MV-4-11 (cell line): ENCODE measurements at places on chromosomes 2 and 18.

- DNase-seq: no peak
These were observed 186.9 kb upstream of the ACAA2 start for GRCh38 chr18:50000227-50000626.

DNA sequence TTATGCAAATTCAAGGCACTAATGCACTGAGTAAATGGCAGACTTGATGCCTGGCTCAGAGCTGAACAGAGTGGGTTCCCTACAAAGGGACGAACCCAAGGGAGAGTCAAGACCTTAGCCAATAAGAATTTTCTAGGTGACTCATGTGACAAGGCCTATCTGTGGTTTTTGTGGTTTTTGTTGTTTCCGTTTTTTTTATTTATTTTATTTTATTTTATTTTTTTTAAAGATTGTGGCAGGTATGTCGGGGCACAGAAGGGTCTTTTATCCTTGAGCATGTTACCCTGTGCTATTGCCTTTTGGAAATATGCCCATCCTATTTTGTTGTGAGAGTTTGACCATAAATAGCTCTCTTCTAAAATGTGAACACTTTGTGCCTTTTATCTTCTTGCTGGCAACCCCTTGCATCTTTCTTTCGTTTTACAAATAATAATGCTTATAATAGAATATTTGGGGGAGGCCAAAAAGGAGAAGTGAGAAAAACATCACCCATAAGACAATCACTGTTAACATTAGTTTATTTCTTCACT lies 113.4 kb upstream of the AQP4 start:
- DNase-seq: no peak

DNA sequence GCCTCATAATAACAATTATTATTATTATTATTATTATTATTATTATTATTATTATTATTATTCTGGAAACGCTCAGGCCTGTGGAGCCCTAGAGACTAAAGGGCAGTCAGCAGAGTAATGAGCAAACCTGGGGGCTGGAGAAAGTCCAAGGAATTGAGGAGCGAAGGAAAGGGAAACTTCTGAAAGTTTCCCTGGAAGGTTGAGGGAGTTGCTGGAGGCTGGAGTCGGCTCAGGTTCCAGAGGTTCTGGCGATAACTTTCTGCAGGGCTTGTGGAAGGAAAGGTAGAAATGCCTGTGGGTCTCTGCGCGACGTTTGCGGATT lies 9.2 kb downstream of the POU3F3 start:
- no peak for DNase-seq

DNA sequence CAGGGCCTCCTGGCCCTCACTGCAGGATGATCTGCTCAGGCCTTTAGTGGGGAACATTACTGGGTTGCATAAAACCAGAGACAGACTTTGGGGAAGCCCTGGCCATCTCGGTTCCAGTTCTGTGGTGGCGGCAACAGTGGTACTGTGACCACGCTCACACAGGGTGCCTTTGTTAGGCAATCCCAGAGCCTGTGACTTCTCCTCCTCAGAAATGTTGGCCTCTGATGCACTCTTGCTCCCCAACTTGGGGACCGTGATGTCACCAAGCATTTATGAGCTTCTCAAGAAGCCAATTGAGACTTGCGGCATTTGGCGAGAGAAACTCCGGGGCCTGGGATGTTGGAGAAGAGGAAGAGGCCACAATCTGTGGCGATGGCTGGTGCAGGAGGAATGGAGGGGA lies 80.9 kb upstream of the PKDCC start:
- DNase-seq: peak; percentile 99

- DNase-seq: no peak
These were observed 111.9 kb downstream of the IRS1 start for GRCh38 chr2:226687641-226688253.

- no peak for DNase-seq
These were observed 92.0 kb downstream of the HDAC4 start for GRCh38 chr2:239308661-239309397.

DNA sequence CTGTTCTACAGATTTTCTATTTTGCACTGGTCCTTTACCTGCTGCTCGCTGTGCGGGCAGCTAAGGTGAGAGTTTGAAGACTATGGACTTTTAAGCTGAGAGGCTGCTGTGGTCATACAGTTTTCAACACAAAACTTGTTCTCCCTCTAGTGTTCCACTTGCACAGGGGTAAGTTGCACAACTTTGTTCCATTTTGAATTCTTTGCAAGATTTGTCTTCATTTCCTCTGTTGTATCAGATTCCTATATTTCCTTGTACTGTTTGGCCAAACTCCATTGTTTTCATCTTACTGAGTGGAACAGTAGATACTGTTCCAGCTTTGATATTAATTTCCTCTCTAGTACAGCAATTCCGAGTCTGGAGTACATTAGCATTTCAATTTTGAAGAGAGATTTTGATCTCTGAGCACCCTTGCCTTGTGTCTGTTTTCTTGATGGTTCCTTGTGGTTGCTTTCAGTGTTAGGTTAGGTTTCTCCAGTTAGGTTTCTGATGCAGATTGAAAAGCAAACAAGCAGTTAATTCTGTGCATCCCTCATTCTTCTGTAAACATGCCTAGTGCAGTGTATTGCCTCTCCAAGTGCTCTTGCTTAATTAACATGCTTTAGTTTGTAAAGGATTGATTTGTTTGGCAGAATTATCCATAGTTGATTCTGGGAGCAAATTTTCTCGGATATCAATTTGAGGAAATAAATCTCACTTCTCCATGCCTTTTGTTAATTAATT lies 188.8 kb downstream of the PTPRM start:
- no peak for DNase-seq

GRCh38 chr2:55929476-55929875 lies 5.9 kb upstream of the EFEMP1 start:
- no peak for DNase-seq

- DNase-seq: no peak
These were observed 178.9 kb upstream of the APCDD1 start for GRCh38 chr18:10275486-10275885.

GRCh38 chr2:53819634-53820033 lies 32.8 kb downstream of the ERLEC1 start:
- DNase-seq: no peak

GRCh38 chr2:207502577-207503198 lies 27.1 kb upstream of the CREB1 start:
- DNase-seq: peak; percentile 88

GRCh38 chr2:26347286-26347865 lies 787 bp upstream of the ADGRF3 start:
- no peak for DNase-seq

- peak; percentile 96 for DNase-seq
These were observed 112.8 kb downstream of the UPP2 start for GRCh38 chr2:158214431-158214830.

DNA sequence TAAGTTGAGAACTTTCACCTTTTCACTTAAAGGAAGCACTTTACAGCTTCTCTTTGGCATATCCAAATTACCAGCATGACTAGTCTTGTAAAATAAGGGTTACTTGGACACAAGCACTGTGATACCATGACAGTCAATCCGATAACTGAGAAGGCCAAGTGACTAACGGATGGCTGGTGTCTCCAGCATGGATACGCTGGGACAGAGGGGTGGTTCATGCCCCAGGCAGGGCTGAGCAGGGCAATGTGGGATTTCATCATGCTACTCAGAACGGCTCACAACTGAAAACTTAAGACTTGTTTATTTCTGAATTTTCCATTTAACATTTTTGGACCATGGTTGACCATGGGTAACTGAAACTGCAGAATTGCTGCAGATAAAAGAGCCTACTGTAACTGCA lies 43.1 kb upstream of the GPR155 start:
- DNase-seq: no peak

DNA sequence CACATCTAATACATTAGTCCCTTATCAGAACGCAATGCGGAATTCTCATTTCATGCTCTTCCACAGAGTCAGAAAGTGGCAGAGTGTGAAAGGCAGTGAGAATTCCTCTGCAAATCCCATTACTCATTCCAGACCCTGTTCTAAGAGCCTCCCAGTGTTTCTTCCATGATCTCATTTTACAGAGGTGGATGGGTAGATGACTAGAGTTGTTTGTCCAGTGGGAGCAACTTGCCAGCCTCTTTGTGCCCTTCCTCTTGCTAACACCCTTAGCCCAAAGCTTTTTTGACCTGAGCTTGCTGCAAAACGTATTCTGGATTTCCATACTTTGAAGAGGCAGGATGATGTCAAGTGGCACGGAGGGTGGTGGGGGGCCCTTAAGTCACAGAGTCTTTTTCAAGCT lies 467.7 kb upstream of the RGPD4 start:
- DNase-seq: no peak

DNA sequence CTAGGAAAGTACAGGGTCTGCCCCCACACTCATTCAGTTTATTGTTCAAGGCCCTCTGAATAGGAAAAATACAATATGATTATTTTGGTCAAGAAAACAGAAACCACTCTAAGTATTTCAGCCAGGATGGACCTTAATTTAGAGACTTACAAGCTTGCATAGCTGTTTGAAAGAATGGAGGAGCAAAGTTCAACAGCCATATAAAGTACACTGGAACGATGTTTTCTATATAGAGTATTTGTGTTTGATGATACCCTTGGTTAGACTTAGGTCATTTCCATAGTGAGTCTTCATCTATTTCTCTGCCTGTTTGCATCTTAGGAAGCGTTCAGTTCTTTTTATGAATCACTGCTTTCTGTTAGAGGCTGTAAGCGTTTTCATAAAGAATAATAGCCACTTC lies 366.2 kb downstream of the NUP35 start:
- no peak for DNase-seq

GRCh38 chr18:4264347-4264791 lies 190.7 kb downstream of the DLGAP1 start:
- no peak for DNase-seq

GRCh38 chr2:229066121-229066715 lies 204.9 kb downstream of the PID1 start:
- no peak for DNase-seq

GRCh38 chr18:52888014-52888413 lies 548.0 kb downstream of the DCC start:
- DNase-seq: no peak

DNA sequence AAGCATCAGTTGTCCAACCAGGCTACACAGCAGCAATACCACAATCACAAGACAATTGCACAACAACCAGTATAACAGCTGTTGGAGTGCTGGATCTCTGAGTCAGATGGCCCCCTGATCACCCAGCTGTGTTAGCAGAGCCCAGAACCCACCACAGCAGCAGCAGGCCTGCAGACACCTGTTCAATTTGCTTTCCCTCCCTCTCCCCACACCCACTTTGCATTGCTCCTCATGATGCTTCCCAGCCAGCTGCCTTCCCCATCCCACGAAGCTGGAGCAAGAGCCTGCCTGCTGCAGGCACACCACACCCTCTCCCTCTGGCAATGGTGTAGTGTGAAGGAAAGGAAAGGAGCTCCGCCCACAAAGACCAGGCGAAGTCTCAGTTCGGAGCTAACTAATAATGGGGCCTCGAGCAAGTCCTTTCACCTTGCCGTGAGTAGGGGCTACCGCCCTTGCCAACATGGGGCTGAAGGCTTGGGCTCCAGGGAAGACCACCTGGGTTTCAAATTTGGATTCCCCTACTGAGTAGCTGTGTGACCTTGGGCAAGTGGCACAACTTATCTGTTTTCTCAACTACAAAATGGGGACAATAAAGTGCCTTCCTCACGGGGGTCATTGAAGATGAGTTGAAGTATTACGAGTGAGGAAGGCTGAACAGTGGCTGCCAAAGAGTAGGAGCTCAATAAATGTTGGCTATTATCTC lies 19.4 kb upstream of the ZBTB7C start:
- DNase-seq: peak; percentile 61

- no peak for DNase-seq
These were observed 9.8 kb downstream of the SCN9A start for GRCh38 chr2:166365803-166366420.

GRCh38 chr18:67131498-67131897 lies 385.0 kb downstream of the DSEL start:
- DNase-seq: no peak

DNA sequence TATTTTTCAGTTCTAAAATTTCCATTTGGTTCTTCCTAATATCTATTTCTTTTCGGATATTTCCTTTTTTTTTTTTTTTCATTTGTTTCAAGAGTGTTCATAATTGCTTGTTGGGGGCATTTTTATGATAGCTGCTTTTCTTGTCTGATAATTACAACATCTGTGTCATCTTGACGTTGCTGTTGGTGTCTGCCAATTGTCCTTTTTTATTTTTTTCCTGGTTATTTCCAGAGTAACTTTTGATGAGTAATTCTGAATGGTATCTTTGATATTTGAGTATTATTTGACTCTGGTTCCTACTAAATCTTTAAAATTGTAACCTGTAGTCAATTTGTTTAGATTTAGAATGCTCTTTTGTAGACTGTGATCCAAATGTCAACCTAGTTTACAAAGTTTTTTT lies 51.3 kb upstream of the CHRNA1 start:
- no peak for DNase-seq

GRCh38 chr2:10638093-10638492 lies 51.7 kb downstream of the NOL10 start:
- no peak for DNase-seq

DNA sequence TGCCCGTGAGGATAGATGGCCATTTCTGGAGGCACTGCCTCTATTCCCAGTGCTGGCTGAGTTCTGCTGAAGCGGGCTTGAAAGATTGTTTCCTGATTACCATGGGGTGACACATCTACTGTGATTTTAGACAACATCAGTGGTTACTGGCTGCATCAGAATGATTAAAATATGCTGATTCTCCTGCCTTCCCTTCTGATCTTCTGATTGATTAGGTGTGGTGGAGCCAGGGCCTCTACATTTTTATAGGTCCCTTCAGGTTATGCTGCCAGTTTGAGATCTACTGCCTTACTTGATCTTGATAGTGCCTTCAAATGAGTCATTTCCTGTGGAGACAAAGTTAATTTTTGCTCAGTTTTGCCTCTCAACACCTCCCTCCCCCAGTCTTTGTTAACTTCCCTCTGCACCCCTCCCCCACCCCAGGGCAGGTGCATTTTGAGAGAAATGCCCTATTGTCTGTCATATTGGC lies 31.6 kb upstream of the SNORC start:
- DNase-seq: peak; percentile 65

DNA sequence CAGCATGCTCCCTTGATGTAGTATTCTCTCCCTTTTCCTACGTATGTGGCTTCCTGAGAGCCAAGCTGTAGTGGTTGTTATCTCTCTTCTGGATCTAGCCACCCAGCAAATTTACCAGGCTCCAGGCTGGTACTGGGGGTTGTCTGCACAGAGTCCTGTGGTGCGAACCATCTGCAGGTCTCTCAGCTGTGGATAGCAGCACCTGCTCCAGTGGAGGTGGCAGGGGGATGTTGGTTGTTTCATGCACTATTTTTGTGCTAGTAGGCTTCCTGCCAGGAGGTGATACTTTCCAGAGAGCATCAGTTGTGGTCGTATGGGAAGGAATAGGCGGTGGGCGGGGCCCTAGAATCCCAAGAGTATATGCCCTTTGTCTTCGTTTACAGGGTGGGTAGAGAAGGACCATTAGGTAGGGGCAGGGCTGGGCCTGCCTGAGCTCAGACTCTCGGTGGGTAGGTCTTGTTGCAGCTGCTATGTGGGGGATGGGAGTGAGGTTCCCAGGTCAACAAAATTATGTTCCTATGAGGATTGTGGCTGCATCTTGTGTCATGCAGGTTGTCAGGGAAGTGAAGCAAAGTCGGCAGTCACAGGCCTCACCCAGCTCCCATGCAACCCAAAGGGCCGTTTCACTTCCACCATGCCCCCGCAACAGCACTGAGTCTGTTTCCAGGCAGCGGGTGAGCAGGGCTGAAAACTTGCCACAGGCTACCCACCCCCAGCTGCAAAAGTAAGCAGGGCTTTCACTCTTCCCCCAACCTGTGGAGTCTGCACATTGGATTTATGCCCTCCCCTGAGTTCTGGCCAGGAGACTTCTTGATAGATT lies 1139.5 kb downstream of the BCL11A start:
- DNase-seq: peak; percentile 69
